ENCODE measurements at places on chromosomes 16 and 17. TPM values are rescaled to one million over a fixed set of nuclear protein-coding genes. Genes with fewer than 3 reads are reported as not detected.

AATK gene
- 42.2 TPM for total RNA-seq

CDRT15L2 gene
- total RNA-seq = not detected

FNDC8 gene
- total RNA-seq = not detected

CA4 gene
- 6.2 TPM for total RNA-seq

CD300H gene
- total RNA-seq = not detected

CUEDC1 gene
- 35.8 TPM for total RNA-seq

FSCN2 gene
- total RNA-seq = 13.5 TPM

SLC47A1 gene
- total RNA-seq = not detected

XAF1 gene
- 4.2 TPM for total RNA-seq

GRCh38 chr16:2928796-2929195, 17.1 kb downstream of the FLYWCH1 start:
- no peak for DNase-seq

- DNase-seq = no peak
These were observed 6.5 kb upstream of the LASP1NB start for GRCh38 chr17:38918916-38919315.

GRCh38 chr17:1033503-1033902, 36.6 kb downstream of the TIMM22 start:
- no peak for DNase-seq

DNA sequence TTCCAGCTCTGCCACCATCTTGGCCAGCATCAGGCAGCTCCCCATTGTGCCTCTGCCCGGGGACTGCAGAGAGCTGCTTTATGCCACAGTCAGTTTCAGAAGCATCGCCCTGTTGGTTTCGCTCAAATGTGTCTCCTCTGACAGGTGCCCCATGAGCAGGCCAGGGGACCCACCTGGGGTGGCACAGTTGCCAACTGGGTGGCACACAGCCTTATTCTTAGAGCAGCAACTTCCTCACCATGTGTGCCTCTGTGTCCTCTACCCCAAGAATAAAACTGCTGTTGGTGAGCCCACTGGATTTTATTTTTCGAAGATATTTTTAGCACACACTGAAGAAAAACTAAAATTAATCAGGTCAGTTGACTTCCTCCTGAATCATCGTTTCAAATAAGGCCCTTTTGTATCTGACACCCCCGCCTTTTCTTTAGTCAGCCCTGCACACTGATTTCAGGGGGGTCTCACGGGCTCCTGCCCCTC, 44.9 kb upstream of the CACNG5 start:
- no peak for DNase-seq

DNA sequence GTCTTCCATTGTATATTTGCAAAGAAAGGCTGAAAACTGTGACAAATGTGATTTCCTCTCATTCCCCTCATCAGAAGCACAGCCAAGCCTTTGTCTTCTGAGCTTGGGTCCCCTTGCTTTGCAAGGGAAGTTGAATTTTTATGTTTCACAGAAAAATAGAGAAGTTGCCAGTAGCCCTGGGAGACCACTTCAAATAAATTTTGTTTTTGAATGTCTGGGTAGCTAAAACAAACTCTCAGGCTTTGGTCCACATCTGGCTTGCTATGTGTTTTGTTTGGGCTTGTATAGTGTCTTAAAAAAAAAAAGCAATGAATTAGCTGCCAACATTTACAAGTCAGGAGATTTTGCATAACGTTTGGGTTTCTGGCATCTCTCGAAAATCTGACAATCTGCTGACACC, 24.1 kb downstream of the PIK3R6 start:
- DNase-seq = no peak

GRCh38 chr16:74146643-74147042, 150.0 kb upstream of the PSMD7 start:
- DNase-seq = no peak

GRCh38 chr17:17518951-17519350, 22.8 kb upstream of the RASD1 start:
- DNase-seq = no peak

DNA sequence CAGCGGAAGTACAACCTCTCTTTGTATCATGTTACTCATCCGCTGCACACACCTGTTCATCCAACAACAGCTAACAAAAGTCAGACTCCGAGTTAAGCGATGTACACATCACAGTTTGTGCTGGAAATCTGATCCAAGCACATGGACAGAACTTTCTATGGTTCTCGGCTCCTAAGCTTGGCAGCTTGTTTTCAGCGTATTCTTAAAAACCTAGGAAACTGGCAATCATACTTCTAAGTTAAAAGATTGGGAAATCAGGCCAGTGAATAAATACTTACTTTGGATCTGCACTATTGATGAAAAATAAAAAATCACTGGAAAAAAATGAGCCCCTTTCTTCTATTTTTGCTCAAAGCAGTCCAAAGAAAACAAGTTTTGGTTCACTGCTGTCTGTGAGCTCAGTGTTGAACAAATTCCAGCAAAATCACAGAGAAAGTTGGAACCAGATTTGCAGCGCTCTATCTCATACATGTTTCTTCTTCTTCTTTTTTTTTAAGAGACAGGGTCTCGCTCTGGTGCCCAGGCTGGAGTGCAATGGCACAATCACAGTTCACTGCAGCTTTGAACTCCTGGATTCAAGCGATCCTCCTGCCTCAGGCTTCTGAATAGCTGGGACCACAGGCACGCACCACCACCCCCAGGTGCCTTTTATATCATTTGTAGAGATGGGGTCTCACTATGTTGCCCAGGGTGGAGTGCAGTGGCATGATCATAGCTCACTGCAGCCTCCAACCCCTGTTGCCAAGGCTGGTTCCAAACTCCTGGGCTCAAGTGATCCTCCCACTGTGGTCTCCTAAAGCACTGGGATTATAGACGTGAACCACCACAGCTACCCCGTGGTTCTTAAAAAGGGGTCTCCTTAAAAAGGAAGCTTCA, 71.6 kb upstream of the CREBBP start:
- DNase-seq = no peak

GRCh38 chr16:4016658-4017057, 99.6 kb downstream of the ADCY9 start:
- no peak for DNase-seq

DNA sequence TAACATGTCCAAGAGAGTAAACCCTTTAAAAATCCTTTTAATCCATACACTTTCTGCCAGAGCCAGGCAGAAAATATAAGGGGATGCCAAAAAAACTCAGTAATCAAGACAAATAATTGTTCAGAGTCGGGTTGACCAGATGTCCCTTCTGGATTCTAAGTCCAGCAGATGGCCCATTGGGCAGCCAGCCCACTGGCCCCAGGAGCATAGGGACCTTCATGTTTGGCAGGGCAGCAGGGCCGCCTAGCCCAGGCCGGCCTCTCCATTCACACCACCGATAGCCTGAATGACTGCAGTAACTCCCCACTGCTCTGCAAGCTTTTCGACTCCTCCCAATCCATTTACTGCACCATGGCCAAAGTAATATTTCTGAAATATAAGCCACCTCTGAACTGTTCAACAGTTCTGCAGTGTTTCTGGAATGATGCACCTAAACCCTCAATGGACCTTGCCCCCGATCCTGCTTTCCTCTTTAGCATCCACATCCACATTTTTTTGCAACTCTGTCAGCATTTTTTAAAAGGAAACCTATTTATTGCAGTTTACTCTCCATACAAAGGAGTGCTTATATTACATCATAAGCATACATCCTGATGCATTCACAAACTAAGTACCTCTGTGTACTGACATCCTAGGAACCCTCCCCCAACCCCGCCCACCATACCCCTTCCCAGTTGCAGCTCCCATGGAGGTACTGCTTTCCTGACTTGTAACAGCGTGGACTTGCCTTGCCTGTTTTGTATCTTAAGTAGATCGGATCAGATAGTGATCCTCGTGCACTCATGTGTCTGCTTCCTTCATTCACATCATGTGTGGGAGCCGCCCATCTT, 46.4 kb downstream of the LDHD start:
- DNase-seq = no peak

- DNase-seq = no peak
These were observed 2.4 kb upstream of the PERCC1 start for GRCh38 chr16:1428511-1428910.

DNA sequence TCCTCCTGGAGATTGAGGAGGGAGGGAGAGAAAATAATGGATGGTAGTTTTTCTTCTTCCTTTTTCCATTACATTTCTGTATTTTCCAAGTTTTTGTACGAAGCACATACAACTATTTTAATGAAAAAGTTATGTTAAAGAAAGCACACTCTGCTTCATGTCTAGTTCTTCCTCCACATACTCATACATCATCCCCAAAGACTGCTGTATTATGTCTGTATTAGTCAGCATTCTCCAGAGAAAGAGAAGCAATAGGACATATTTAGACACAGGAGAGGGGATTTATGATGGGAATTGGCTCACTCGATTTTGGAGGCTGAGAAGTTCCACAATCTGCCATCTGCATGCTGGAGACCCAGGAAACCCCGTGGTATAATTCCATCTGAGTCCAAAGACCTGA, 10.1 kb upstream of the ACSM2A start:
- no peak for DNase-seq

DNA sequence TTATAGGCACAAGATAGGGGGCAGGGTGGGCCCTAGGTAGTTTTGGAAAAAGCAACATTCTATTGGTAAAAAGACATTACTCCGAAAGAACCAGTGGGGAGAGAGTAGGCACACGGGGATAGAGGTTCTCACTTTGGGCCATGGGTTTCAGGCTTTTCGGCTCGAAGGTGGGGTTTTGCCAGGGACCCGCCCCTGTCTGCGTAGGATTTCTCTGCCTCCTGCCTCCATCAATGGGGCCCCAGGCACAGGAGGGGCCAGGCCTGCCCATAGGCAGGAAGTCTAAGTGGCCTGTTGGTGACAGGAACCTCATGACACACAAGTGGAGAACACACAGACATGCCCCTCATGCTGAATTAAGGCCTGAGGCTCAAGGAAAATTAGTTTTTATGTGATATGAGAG, 57.5 kb downstream of the RNF213 start:
- DNase-seq = no peak

DNA sequence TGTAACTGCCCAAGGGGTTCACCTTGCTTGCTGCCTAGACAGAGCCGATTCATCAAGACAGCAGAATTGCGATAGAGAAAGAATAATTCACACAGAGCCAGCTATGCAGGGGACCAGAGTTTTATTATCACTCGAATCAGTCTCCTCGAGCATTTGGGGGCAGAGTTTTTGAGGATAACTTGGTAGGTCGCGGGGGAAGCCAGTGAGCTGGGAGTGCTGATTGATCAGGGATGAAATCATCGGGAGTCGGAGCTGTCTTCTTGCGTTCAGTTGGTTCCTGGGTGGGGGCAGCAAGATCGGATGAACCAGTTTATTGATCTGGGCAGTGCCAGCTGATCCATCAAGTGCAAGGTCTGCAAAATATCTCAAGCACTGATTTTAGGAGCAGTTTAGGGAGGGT, 9.1 kb downstream of the ITGAM start:
- no peak for DNase-seq

DNA sequence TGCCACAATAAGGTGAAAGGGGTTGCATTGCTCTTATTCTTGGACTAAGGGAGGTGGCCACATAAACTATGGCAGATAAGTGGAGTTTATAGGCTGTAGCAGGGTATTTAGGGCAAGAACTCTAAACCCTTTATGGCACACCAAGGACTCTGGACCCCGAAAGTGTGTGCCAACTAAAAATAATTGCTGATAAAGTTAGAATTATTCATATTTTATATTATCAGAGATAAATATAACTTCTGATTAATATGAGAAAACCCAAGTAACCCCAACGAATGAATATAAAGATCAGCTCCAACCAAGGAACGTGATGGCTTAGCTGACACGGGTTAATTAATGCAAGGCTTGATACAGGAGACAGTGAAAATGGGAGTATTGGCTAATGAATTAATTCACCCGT, 8.8 kb upstream of the SDR42E1 start:
- no peak for DNase-seq

- DNase-seq = no peak
These were observed 44.7 kb upstream of the HS3ST3A1 start for GRCh38 chr17:13646411-13646810.

DNA sequence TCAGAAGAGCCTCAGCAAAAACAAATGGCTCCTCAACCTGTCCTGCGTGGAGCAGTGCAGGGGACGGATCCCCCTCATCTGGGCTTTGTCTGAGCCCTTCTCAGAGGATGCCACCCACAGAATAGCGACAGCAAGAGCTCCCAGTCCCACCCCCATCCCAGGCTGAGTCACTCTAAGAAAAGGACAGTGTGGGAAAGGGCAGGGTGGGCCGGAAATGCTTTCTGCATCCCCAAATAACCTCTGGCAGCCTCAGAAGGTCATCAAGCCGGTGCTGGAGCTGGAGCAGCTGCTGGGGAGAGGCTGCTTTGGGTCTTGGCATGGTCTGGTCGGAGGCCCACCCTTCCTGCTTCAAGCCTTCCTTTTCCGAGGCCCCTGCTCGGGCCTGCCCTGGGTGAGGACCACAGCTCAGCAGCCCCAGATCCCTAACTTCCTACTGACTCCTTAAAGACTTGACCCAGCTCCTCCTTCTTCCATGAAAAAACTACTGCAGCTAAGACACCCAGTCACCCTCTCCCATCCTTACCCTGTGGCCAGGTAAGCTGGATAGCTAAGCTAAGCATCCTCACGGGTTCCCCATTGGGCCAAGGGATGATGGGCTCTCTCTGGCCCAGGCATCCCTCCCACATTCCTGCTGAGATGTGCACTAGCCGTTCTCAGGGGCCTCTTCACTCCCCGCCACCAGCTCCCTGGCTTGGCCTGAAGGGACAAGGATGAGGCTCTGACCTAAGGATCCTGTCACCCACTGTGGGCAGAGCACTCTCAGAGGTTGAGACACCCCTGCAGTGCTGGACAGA, 8.7 kb downstream of the SLC12A4 start:
- DNase-seq = no peak

DNA sequence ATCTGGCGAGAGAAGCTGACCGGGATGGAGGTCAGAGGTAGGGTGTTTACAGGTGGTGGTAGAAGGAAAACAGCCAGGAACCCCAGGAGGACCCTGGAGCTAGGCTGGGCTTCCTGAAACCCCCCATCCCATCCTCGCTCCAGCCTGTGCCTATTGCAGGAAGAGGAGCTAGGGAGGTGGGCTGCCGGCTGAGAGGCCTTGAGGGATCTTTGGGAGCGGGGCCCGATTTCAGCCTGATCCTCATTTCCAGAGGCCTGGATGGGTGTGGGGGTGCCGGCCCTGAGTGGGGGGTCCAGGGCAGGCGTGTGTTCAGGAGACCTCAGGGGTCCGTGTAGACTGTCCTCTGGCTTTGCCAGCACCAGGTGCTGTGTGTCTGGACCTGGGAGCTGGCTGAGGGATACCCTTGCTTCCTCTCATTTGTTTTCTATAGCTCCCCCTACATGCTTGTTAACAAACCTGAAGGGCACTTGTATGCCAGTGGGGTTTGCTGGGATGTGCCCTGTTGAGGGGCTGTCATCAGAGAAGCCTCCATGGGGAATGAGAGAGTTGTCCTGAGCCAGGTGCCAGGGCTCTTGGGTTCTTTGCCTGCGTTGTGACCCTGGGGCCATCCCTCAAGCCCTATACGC, 18.9 kb upstream of the RAP1GAP2 start:
- no peak for DNase-seq

DNA sequence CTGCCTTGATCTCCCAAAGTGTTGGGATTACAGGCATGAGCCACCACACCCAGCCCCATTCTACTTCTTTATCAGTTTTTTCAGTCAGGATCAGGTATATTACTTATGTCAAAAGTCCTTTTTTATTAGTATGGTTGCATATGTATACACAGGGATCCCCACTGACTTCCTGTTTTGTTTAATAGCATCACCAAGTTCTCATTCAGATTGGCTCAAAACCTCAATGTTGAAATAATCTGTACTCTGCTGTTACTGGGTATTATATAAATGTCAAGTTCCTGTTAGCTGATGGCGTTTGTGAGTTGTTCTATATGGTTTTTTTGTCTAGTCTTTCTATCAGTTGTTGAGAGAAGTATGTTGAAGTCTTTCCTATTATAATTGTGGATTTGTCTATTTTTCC, 168.5 kb downstream of the BCAS3 start:
- no peak for DNase-seq
